ENCODE measurements at places on chromosomes 12 and 14.

DNA sequence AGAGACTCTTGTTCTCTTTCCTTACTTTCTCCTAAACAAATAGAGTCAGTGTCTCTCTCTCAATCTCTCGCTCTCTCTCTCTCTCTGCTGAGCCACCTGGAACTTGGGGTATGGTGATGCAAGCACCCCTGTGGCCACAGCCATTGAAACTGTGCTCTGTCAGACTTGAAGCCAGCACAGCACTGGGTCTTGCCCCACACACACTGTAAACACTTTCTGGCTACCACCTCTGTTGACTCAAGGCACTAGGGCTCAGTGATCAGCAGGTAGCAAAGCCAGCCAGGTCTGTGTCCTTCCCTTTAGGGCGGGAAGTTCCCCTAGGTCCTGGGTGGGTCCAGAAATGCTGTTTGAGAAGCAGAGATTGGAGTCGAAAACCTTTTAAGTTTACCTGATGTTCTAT, 125.9 kb upstream of the GARIN6 start:
- no peak for DNase-seq

DNA sequence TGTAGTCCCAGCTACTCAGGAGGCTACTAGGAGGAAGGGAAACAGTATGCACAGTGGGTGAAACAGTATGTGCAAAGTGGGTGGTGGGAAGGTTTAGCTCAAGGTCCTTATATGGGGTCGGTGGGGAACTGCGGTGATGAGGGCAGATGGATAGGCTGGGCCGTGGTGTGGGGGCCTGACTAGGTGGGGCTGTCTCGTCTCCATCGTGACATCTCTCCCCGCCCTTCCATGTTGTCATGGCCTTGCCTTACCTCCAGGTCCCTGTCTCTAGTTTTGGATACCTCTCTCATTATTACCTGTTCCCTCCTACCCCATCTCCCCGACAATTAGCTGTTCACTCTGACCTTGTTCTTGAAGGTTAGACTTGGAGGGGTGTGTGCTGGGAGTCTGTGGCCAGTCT, 4.4 kb upstream of the NR4A1 start:
- DNase-seq: no peak

DNA sequence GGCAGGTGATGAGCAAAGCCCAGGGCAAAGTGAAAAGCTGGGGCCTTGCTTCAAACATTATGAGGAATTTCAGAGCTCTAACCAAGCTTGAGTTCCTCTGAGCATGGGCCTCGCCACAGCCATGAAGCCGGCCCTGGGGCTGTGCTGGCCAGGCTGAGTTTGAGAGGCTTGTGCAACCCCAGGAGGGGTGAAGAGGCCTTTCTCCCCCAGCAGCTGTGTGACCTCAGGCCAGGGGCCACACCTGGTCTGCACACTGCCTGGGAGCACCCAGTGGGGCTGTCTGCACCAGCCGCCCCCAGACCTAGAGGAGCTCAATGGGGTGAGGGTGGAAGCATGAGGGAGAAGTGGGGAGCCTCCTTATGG, 204.9 kb upstream of the C14orf180 start:
- no peak for DNase-seq

DNA sequence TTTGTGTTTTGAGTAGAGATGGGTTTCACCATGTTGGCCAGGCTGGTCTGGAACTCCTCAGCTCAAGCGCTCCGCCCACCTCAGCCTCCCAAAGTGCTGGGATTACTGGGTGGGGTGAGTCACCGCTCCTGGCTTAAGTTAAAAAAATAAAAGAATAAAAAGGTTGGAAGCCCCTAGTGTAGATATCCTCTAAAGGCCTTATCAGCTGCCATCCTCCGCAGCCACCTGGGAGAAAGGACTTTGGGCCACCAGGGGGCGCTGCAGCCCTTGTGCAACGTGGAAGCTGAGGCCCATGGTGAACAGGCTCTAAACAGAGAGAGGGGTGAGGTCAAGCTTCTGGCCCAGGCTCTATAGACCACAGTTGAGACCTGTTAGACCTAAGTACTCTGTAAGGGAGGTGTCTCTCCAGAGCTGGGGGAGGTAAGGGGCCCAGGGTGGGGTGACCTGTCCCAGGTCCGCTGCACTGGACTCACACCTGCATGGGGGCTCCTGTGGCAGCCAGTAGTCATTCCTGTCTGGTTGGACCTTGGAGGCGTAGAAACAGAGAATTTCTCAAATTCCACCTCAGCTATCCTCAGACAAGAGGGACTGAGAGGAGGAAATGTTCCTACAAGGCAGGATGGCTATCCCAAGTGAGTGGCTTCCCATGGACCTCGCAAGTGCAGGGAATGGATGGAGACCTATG, 14.0 kb upstream of the RACGAP1 start:
- peak; percentile 76 for DNase-seq
